Spleen (tissue), 13 donors: ENCODE measurements at places on chromosomes 4 and X.

GRCh38 chrX:2875798-2876399, 47.2 kb downstream of the GYG2 start:
- no peaks in the 10 kb centered on the region for H3K36me3 ChIP-seq
- H3K4me3 ChIP-seq: no peak overlapping the region
- no peak overlapping the region for H3K27ac ChIP-seq
- no peaks in the 10 kb centered on the region for H3K4me1 ChIP-seq
- no peaks in the 10 kb centered on the region for H3K27me3 ChIP-seq

- peak overlapping the region; percentile 51 for H3K4me3 ChIP-seq
- H3K4me1 ChIP-seq: peaks cover 8% of the 10 kb centered on the region
- DNase-seq: peak; percentile 78
Measured at GRCh38 chr4:30719454-30720020, 632 bp upstream of the PCDH7 start.

DNA sequence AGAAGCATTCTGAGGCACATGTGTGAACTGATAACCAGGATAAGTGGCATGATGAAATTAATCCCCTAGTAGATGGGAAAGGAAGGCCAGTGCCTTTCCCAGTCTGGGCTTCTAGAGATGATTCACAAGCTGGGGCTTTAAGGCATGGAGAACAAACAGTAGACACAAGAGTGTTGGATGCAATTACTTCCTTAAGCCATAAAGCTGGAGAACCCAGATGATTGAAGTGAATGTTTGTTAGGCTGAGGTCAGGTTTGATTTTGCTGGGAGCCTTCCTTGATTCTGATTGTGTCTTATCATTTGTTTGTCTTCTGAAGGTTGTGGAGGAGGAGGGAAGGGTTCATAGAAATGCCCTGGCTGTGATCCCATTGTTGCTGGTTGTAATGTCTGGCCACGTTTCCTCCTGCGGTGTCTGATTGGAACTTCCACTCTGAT, 125.2 kb downstream of the NHS start:
- no peaks in the 10 kb centered on the region for H3K27me3 ChIP-seq
- DNase-seq: no peak
- no peak overlapping the region for H3K4me3 ChIP-seq
- no peaks in the 10 kb centered on the region for H3K4me1 ChIP-seq

DNA sequence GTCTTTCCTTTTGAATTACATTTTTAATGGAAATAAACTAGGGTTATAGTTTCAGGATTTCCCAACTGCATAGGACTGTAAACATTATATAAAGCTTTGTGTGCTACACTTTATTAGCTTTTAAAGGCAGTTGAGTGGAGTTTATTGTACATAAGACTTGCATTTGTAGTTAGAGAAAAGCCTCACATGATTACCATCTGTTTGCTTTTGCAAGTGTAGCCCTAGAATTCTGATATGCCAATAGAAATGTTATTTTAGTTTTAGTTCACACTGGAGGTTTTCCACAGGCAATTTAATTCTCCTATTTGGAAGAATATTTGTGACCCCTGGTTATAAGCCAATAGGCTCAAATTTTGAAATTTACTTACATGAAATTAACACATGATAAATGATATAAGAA, 41.3 kb upstream of the ANK2 start:
- no peaks in the 10 kb centered on the region for H3K36me3 ChIP-seq
- H3K4me1 ChIP-seq: no peaks in the 10 kb centered on the region

DNA sequence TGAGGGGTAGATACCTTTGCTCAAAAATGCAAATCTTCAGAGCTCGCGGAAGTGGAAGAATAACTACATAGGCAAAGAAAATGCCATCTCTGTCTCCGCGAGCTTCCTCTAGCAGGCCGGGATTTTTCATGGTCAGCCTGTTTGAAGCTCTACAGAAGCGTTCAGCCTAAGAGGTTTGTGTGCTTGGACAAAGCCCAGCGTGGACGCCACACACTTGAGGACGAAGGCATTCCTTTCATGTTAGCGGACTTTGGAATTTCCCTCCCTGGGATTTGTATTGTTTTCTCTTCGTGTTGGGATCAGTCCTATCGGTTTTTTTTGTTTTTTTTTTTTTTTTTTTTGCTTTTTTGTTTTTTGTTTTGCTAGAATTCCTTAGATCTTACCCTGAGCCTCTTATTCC, 53.7 kb downstream of the SMIM31 start:
- no peak overlapping the region for H3K4me3 ChIP-seq
- no peaks in the 10 kb centered on the region for H3K4me1 ChIP-seq
- DNase-seq: no peak
- no peak overlapping the region for H3K27ac ChIP-seq
- H3K36me3 ChIP-seq: no peaks in the 10 kb centered on the region

DNA sequence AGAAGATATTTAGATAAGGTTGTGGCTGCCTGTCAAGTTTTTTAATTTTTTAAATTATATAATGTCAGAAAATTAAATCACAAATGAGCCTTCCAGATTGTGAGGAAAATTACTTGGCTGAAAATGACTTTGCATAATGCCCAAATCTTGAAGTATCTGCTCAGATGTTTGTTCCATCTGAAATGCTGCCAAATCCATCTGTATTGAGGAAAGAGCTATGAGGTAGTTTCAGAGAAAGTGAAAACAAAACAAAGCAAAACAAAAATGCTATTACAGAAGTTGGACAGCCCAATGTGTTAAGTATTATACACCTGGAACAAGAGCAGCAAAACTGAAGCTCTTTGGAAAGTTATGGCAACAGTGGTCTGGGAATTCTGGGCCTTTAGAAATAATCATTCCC, 23.3 kb upstream of the GUCY1B1 start:
- DNase-seq: no peak
- H3K4me1 ChIP-seq: no peaks in the 10 kb centered on the region
- no peaks in the 10 kb centered on the region for H3K27me3 ChIP-seq
- H3K4me3 ChIP-seq: no peak overlapping the region
- no peak overlapping the region for H3K27ac ChIP-seq

DNA sequence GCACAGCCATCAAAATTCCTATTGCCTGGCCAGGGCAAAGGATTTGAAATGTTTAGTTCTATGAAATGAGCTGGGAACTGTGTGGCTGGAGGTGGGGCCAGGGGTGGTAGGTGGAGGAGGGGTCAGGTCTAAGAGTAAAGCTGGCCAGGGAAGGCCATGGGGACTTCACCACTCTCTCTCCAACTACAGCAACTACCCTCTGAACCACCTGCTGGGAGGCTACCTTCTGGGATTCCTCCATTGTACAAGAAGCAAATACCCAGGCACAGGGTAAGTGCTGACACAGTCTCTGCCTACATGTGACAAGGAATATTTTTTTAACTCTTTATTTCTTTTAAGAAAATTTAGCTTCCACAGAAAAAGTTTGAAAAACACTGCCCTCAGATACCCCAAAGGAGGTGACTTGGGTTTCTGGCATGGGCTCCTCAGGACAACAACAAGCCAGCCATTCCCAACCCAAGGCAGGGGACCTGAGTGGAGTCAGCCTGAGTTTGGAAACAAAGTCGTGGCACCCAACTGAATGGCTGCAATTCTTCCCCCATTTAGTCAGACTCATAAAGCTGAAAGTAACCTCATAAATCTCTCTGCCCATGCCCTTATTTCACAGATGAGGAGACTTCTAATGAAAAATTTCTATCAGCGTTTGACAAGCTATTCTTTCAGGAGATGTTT, 593.8 kb upstream of the DIPK2B start:
- H3K4me3 ChIP-seq: no peak overlapping the region
- H3K27me3 ChIP-seq: no peaks in the 10 kb centered on the region
- no peaks in the 10 kb centered on the region for H3K36me3 ChIP-seq
- H3K27ac ChIP-seq: no peak overlapping the region

GRCh38 chr4:173051716-173052115, 116.9 kb upstream of the GALNT7 start:
- DNase-seq: no peak
- H3K4me3 ChIP-seq: no peak overlapping the region
- H3K4me1 ChIP-seq: no peaks in the 10 kb centered on the region
- H3K27ac ChIP-seq: no peak overlapping the region
- no peaks in the 10 kb centered on the region for H3K27me3 ChIP-seq

DNA sequence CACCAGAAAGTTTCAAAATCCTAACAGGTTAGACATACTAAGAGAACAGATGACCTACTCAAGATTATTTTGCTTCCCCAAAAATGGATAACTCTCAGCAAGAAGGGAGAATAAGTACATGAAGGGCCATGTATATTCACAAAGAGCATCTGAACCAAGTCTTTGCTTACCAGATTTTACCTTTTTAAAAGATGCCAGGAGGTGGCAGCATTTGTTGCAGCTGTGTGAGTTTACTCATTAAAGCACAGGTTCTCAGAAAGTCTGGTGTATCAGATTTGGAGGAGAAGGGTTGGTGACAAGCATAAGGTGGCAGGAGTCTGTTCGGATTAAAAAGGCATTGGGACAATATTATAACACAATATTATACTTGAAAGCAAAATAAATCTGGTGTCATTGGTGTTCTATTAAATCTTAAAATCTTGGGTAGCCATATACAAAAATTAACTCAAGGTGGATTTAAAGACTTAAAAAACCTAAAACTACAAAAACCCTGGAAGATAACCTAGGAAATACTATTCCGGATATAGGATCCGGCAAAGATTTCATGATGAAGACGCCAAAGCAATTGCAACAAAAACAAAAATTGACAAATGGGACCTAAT, 51.3 kb upstream of the NFKB1 start:
- no peak for DNase-seq
- no peak overlapping the region for H3K27ac ChIP-seq
- no peaks in the 10 kb centered on the region for H3K36me3 ChIP-seq
- H3K4me1 ChIP-seq: no peaks in the 10 kb centered on the region

- no peaks in the 10 kb centered on the region for H3K27me3 ChIP-seq
- H3K4me3 ChIP-seq: no peak overlapping the region
- no peak for DNase-seq
- no peaks in the 10 kb centered on the region for H3K4me1 ChIP-seq
Measured at GRCh38 chr4:39256436-39256835, 74.1 kb downstream of the WDR19 start.

DNA sequence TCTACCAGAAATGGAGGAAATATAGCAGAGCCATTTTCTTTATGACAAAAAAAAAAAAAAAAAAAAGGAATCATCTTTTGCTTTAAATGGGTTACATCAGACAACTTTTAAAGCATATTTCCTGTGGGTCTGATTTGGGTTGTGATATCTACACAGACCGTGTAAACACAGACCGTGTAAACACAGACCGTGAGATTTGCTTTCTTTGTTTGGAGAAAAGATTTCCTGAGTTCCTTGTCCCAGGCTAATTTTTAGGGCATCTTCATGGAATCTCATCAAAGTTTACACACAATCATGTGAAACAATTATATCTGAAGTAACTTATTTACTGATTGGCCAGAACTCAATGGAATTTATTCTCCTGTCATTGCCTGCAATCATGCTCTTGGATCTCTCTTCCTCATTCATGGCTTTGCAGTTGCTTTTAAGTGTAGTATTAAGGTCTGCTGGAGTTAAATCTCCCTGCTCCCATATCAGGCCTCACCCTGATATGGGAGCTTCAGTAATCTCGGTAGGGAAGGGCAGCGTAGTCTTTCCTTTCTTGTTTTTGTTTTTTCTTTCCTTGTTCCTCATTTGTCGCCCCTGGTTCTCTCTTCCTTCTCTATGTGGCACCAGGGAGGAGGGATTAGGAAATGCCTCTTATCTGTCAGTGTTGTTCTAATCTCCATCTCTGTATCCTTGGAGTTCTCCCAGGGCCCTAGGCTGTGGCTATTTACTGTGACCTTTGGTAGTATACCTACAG, 248.6 kb upstream of the JADE1 start:
- H3K27me3 ChIP-seq: no peaks in the 10 kb centered on the region
- DNase-seq: no peak
- no peaks in the 10 kb centered on the region for H3K36me3 ChIP-seq

DNA sequence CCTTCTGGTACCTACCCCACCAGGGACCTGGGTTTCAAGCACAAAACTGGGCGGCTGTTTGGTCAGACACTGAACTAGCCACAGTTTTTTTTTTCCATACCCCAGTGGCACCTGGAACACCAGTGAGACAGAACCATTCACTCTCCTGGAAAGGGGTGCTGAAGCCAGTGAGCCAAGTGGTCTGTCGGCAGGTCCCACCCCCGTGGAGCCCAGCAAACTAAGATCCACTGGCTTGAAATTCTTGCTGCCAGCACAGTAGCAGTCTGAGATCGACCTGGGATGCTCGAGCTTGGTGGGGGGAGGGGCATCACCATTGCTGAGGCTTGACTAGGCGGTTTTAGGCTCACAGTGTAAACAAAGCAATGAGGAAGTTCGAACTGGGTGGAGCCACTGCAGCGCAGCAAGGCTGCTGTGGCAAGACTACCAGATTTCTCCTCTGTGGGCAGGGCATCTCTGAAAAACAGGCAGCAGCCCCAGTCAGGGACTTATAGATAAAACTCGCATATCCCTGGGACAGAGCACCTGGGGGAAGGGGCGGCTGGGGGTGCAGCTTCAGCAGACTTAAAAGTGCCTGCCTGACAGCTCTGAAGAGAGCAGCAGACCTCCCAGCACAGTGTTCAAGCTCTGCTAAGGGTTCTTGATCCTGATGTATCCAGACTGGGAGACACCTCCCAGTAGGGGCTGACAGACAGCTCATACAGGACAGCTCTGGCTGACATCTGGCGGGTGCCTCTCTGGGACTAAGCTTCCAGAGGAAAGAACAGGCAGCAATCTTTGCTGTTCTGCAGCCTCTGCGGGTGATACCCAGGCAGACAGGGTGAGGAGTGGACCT, 223.0 kb downstream of the COX18 start:
- no peaks in the 10 kb centered on the region for H3K27me3 ChIP-seq
- DNase-seq: peak; percentile 37
- no peaks in the 10 kb centered on the region for H3K4me1 ChIP-seq
- no peak overlapping the region for H3K27ac ChIP-seq
- no peak overlapping the region for H3K4me3 ChIP-seq

- peaks cover 4% of the 10 kb centered on the region for H3K36me3 ChIP-seq
- no peaks in the 10 kb centered on the region for H3K4me1 ChIP-seq
- no peaks in the 10 kb centered on the region for H3K27me3 ChIP-seq
- no peak for DNase-seq
Measured at GRCh38 chr4:150769845-150770244, 187.9 kb downstream of the MAB21L2 start.

DNA sequence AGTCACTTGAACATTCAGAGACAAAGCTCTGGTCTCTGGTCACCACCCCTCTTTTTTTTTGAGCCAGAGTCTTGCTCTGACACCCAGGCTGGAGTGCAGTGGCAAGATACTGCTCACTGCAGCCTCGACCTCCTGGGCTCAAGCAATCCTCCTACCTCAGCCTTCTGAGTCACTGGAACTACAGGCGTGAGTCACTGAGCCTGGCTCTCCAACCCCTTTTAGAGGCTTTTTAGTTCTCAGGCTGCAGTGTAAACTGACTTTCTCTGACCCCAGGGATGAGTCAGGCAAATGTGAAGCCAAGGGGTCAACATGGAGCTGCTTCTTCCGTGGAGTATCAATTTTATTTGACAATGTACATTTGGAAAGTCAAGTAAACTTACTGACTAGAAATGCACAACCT, 229.2 kb downstream of the PTTG2 start:
- no peaks in the 10 kb centered on the region for H3K36me3 ChIP-seq
- no peak overlapping the region for H3K27ac ChIP-seq
- no peak overlapping the region for H3K4me3 ChIP-seq
- peaks cover 8% of the 10 kb centered on the region for H3K4me1 ChIP-seq
- no peaks in the 10 kb centered on the region for H3K27me3 ChIP-seq
